ENCODE measurements at places on chromosomes 7 and 10. TPM values are rescaled to one million over a fixed set of nuclear protein-coding genes. Genes with fewer than 3 reads are reported as not detected.

DNA sequence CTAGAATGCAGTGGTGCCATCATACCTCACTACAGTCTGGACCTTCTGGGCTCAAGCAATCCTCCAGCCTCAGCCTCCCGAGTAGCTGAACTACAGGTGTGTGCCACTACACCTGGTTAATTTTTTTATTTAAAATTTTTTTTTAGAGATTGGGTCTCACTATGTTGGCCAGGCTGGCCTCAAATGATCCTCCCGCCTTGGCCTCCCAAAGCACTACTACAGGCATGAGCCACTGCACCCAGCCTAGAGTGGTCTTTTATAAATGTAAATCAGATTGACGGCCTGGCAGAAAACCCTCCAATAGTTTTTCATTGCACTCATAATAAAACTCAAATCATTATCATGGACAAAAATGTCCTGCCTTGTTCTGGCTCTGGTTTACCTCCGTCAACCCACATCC is 201.7 kb upstream of the PLXNA4 start:
- no peak for DNase-seq

- DNase-seq = no peak
Measured at GRCh38 chr7:102128303-102128702, 158.4 kb upstream of the SH2B2 start.

DNA sequence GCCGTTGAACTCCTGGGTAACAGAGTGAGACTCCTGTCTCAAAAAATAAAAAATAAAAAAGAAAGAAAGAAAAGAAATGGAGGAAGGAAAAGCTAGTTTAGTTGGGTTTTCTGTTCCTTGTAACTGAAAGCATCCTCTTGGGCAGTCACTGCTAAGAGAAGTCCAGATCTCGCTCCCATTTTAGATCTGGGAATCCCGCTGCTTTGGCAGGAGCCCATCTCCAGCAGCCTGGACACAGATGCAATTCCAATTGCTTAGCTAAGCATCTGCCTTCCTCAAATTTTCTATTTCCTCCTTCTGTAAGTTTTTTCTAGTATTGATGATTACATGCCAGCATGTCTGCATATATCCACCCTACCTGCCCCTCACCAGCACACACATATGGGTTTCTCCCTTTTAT is 54.1 kb downstream of the DENND2A start:
- no peak for DNase-seq

- DNase-seq = no peak
Measured at GRCh38 chr10:125455855-125456254, 227.1 kb downstream of the TEX36 start.

GRCh38 chr10:34327184-34327583 is 487.9 kb downstream of the PARD3 start:
- no peak for DNase-seq

- no peak for DNase-seq
Measured at GRCh38 chr10:14146501-14146900, 184.2 kb downstream of the FRMD4A start.

GRCh38 chr10:119706521-119707278 is 19.1 kb upstream of the INPP5F start:
- DNase-seq = no peak

- peak; percentile 62 for DNase-seq
Measured at GRCh38 chr10:113007343-113007771, 57.3 kb downstream of the TCF7L2 start.

DNA sequence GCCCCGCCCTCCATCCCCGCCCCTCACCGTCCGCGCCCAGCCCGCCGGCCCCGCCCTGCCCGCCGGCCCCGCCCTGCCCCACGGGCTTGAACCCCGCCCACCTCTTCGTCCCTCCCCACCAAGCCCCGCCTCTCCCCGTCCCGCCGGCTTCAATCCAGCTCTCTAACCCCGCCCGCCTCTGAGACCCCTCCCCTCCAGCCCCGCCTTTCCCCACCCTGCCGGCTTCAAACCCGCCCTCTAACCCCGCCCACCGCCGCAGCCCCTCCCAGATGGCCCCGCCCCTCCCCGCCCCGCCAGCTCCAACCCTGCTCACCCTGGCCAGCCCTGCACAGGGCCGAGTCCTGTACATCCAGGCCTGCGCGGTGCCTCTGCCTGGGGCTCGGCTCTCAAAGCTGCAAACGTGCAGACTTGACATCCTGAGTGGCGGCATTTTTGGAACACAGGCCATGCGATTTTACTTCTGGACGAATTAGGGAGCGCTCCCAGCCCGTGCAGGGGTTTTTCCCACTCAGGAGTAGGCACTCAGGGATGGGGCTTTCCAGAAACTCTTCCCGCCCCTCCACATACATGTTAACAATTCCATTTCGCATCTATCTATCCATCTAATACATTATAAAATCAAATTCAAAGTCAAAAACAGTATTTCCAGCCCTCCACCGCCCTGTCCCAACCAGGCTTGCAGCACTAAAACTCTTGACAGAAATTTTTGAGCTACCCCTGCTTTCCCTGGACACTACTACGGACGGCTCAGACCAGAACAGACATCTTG is 477 bp upstream of the NMT2 start:
- peak; percentile 98 for DNase-seq

DNA sequence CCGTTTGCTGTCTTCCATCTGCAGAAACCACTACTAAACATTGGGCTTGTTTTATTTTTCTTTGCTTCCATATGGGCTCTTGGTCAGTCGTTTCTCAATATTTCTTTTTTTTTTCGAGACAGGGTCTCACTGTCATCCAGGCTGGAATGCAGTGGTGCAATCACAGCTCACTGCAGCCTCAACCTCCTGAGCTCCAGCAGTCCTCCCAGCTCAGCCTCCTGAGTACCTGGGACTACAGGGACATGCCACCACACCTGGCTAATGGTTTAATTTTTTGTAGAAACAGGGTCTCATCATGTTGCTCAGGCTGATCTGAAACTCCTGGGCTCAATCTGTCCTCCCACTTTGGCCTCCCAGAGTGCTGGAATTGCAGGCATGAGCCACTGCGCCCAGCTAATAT is 163.1 kb downstream of the LYZL1 start:
- DNase-seq = no peak

- DNase-seq = no peak
Measured at GRCh38 chr7:97733276-97734161, 1.6 kb downstream of the TAC1 start.

DNA sequence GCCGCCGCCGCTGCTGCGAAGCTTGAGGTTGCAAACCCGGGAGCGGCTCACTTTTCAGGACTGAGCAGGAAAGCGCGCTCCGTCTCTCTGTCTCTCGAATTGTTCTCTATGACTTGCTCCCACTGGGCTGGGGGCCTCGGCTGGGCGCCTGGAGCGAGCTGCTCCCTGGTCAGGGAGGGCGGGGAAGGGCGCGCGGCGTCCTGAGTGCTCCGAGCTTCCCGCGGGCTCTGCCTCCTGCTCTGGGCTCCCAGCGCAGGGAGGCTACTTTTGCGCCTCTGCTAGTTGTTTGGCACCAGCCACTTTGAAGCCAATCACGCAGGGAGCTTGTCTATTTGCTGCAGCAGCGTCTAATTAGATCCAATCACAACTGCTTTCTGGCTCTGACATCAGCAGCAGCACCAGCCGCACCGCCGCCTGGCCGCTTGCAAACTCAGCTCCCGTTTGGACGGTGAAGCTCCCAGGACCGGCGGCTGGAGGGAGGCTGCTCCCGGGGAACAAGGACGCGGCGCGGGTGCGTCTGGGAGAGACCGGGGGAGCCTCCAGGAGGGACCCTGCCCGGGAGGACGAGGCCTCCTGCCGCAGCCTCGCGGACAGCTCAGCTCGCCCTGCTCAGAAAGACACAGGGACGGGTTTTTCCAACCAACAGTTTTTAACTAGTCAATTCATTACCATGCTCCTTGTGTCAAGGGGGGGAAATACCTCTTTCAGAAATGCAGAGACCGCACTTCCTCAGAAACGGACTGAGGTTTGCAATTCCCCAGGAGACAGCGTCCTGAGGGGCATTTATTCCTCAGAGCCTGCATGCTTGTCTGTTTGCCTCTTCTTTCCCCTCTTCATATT is at the start of gene ADARB2:
Gene ADARB2 (minus strand): TSS at position 304 of the 840 bp plus-strand sequence.
- no peak for DNase-seq

DNA sequence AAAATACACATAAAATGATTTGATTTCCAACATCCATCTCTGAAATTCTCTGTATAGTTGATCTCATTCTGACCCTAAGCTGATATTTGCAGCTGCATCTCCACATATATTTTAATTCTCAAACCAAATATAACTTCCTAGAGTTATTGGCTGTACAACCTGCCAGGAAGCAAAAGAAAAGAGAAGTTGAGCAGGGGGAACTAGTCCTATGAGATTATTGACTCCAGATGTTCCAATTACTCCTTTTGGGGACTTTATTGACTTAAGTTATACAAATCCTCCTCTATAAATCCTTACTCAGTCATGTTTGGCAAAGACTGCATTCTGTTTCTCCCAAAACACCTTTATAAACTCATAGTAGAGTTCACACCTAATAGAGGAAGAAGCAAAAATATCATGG is 599.4 kb upstream of the ANKRD30A start:
- DNase-seq = no peak

GRCh38 chr10:51397695-51398094 is 301.7 kb downstream of the CSTF2T start:
- DNase-seq = no peak

- DNase-seq = no peak
Measured at GRCh38 chr7:23912065-23912464, 202.0 kb downstream of the STK31 start.

Gene PDZD7
- 0.50 TPM for total RNA-seq

Gene UNCX
- not detected for total RNA-seq

Gene RPEL1
- total RNA-seq = 0.16 TPM

Gene IFIT2
- 7.3 TPM for total RNA-seq

Gene UPK3BL2
- total RNA-seq = 27.1 TPM

Gene GPR37
- not detected for total RNA-seq

Gene TSPAN15
- total RNA-seq = 3.8 TPM

Gene NEUROG3
- not detected for total RNA-seq

All from activated CD8-positive, alpha-beta T cell treated with anti-CD3 and anti-CD28 coated beads, Interleukin-2, amount 10 ng/mL, durations not matched to agents 7 days and 5 days (primary cell).